Cardiac fibroblast (primary cell): ENCODE measurements at places on chromosomes 12 and 14.

DNA sequence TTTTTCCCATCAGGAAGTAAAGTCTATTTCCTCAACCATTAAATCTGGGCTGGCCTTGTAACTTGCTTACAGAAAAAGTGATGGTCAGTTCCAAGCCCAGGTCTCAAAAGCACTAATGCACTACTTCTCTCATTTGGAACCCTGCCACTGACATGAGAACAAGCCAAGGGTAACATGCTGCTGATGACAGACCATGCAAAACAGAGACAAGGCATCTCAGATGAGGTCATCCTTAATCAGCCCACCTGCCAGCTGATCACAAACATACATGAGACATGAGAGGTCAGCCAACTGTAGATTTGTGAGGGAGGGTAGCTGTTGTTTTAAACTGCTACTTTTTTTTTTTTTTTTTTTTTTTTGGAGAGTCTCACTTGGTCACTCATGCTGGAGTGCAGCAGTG lies 16.2 kb downstream of the TWF1 start:
- DNase-seq = peak; percentile 50

DNA sequence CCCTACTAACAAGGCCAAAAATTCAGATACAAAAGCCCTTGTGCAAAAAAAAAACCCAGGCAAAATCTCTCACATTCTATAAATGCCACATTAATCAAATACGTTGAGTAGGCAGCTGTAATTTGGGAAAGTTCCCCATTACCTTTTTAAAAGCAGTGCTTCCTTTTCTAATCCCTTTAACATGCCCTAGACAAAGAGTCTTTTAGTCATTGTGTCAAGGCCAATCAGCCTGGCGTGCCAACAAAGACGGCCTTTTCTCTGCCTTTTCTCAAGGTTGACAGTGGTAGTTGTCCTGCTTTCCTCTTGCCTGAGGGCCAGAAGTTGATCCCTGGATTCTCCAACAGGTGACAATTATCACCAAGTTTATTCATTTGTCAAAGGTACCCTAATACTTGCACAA lies 62.5 kb upstream of the METAP2 start:
- DNase-seq = no peak

DNA sequence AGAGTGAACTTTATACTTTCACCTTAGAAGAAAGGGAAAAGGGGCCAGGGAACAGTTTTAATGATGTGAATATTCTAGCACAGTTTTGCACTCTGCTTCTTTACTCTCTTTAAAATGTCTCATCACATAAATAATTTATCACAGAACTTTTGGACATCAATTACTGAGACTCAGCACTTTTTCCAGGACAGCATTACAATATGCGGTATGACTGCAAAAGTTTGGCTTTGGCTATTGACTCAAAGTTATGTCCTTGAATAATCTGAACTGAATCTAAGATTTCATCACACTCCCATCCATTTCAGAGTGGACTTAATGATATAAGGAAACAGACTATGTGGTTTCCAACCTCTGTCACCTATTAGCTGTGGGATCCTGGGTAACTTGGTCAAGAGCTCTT lies 11.7 kb downstream of the CCER1 start:
- DNase-seq = no peak

DNA sequence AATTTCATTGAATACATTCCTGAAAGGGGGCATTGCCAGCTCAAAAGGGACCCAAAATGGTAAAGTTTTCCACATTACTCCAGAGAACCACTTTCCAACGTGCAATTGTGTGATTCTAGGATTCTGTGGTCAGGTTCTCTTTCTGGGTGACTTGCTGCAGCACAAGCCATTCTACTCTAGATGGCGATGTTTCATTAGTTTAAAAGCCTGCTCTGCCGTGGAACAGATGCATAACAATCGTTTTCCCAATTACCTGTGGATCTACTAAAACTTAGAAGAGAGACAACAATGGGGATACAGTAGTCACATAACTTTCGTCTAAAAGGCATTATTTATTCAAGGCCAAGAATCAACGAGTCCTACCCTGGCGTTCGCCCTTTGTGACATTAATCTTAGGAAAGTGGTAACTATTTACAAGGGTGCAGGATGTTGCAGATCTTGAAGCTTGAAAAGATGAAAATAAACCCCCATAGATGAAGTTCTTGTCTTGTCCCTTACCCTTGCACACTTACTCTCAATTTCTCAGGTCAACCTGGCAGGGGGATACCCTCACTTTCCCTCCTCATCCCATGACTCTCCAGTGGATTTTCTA lies 400.9 kb downstream of the SNAPC1 start:
- peak; percentile 60 for DNase-seq

- no peak for DNase-seq
Measured at GRCh38 chr12:21234395-21234794, 100.3 kb downstream of the SLCO1A2 start.

DNA sequence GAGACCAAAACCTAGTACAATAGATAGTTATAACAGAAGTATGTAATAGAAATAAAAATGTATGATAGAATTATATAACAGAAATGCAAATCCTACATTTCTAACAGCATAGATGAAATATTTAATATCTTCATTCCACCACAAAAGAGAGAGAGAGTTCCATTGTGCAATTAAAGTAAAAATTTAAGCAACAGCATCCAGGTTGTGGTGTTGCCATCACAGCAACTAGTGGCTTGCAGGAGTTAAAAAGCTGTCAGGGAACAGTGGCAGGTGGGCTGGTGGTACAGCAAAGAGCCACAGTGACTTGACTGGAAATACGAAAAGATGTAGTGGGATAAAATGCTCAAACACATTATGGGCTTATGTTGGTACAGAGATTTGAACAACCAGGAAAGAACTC lies 57.1 kb upstream of the MDM1 start:
- DNase-seq = no peak

DNA sequence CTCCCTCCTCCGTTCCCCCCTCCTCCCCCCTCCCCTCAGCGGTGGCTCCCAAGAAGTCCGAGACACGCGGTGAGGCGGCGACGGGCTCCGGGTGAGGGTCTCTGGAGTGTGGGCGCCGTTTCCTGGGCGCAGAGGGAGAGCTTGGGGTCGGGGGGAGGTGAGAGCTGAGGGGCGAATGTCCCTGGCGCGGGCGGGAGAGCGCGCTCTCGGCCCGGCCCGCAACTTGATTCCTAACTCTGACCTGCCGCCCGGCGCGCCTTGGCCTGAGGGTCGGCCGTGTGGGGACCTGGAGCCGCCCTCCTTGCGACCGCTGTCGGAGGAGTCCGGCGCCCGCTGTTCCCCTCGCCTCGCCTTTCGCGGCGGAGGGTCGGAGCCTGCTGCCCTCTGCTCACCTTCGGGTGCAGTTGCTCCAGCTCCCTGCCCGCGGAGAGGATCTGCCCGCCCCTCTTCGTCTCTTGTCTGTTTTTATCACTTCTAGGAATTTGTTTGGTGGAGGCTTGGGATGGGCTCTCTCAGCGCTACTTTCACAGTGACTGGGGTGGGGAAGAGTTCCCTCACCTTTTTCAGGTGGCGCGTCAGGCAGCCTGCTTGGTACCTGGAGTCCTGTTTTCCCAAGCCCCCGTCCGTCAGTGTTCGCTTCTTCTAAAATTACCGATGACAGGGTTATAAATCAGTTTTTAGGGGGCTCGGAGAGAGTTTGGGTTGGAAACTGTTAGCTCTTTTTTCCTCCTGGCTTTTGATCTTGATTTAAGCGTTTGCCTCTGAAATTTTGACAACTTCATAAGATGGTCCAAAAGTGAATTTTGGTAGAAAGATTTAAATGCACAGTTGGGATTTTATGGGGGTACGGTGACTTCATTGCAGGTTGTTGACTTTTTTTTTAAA lies 495 bp downstream of the ADIPOR2 start:
- no peak for DNase-seq

DNA sequence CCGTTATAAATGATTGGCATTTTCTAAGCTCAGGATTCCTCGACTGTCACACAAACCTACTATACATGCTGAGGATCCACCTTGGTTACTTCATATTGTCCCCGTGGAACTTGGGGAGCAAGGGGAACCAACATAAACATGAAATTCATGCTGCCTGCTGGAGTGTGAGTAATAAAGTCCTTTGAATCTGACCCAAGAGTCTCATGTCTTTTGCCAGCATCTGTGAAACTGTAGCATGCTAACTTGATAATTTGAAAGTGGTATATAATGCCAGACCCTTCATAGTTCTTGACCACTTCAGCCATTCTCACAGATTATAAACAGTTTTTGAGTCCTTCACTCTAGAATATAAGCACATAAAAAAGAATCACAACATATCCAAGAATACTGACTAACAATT lies 17.1 kb downstream of the SLC35F4 start:
- DNase-seq = peak; percentile 39

- peak; percentile 97 for DNase-seq
Measured at GRCh38 chr12:87157791-87158190, 871.4 kb downstream of the C12orf50 start.

- no peak for DNase-seq
Measured at GRCh38 chr12:9040484-9041186, 51.3 kb downstream of the KLRG1 start.

GRCh38 chr14:38248321-38249028 lies 7.4 kb downstream of the CLEC14A start:
- no peak for DNase-seq

DNA sequence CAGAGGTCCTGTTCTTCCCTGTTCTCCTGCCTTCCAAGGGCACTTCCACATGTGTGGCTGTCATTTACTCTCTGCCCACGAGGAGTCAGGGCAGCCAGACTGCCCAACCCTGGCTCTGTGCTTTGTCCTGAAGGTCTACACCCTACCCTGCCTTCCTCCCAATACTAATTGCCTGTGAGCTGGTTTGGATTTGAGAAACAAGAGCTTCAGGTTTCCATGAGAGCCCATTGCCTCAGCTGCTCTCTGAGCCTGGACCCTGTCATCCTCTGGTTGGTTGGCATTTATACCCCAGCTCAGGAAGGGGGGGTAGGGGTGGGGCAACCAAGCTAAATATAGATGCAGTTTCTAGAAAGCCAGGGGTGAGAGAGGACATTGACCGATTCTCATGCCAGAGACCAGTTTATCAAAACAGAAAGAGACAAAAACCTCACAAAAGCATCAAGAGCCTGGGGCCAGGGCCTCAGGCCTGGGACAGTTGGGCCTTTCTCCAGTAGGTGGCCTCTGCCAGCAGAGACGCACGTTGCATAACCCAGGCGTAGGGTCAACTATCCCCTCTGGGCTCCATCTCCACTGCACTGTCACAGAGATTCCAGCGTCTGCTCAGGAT lies 34.5 kb downstream of the VDR start:
- peak; percentile 42 for DNase-seq

- DNase-seq = no peak
Measured at GRCh38 chr12:93915411-93915810, 233.0 kb upstream of the PLXNC1 start.

- DNase-seq = no peak
Measured at GRCh38 chr14:77296906-77297305, 23.8 kb downstream of the POMT2 start.

DNA sequence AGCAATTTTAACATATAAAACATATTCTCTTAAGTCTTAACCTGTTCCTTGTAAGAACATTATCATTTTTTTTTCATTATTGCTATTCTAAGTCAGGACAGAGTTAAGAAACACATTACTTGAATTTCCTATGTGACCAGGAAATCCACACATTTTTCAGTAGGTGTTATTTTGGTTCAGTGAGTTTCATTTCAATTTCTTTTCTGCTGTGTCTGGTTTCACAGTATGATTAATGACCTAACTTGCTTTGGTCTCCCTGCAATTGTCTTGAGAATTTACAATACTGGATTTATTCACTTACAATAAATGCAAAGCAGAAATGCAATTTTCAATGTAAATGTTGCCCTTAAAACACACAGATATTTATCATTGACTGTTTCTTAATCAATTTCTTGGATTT lies 396.9 kb upstream of the TMTC1 start:
- no peak for DNase-seq

GRCh38 chr12:72273499-72273837 lies 1.3 kb downstream of the TRHDE start:
- no peak for DNase-seq

GRCh38 chr14:44798386-44799242 lies 163.1 kb downstream of the KLHL28 start:
- no peak for DNase-seq

- DNase-seq = peak; percentile 69
Measured at GRCh38 chr12:39103552-39104165, 198.3 kb upstream of the CPNE8 start.

GRCh38 chr14:29601616-29602015 lies 326.0 kb downstream of the PRKD1 start:
- peak; percentile 17 for DNase-seq

DNA sequence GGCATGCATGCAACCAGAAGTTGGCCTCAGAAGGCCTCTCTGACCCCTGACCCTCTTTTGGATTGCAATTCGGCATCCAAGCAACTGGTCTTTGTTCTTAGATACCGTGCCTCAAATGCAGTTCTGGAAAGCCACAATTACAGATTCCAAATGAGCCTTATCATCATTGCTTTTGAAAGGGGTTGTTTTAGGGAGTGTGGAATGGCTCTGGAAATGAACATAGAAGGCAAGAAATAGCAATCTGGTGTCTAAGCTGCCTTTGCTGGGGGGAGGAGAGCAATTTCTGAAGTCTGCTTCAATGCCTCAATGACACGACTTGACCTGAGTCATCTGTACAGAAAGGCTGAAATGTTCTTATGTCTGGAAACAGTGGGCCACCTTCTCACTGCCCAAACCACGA lies 250.1 kb downstream of the NUAK1 start:
- peak; percentile 39 for DNase-seq

- DNase-seq = no peak
Measured at GRCh38 chr12:27394676-27395075, 51.9 kb upstream of the SMCO2 start.

DNA sequence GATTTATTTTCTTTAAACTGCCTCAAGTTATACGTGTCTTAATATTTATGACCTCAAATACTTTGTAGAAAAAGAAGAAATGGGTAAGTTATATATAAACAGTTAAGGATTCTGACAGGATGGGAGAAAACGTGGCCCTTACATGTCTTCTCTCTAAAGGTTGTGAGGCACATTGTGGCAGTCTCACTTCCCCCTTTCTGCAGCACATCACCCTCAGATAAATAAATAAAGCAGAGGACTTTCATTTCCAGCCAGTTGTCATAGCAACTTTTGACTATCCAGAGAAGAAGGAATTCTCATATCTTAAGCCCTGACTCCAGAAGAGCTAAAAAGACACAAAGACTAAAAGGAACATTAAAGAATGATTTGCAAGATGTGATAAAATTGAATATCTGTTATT lies 28.8 kb upstream of the CEP83 start:
- peak; percentile 2 for DNase-seq

DNA sequence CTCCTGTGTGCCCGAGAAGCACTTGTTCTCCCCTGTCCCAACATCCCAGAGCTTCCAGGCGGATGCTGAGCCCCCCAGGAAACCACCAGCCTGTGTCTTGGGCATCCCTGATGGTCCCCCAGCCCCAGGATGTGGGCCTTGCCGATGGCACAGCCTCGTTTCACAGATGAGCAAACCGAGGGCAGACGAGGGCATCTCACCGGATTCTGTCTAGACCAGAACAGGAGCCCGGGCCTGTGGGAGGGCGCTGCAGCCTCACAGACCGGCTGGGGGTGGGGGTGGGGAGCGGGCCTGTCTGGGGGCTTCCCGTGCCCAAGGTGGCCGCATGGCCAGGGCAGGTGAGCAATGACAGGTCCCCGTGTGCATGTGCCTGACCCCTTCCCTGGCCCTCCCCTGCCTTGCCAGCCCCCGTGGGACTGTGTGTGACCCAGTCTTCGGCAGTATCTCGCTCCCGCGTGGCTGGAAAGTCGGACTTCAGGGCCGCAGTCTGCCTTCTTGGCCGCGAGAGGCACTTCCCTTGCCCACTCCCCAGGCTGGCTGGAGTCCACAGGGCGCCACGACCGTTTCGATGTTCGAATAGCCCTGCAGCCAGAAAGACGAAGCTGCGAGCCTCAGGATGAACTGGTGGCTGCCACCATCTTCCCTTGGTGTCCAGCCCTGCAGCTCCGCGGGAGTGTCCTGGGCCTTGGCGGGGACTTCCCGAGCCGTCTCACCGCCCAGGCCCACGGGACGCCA lies 8.9 kb downstream of the RFLNA start:
- no peak for DNase-seq

GRCh38 chr12:76555231-76555767 lies 4.3 kb downstream of the OSBPL8 start:
- peak; percentile 12 for DNase-seq
